ENCODE measurements at places on chromosomes 1 and 21. TPM values are rescaled to one million over a fixed set of nuclear protein-coding genes. Genes with fewer than 3 reads are reported as not detected.
A peak's percentile ranks its signal among the peaks of the same experiment; 100 is the strongest.

Gene HPDL
- 0.23 TPM for polyA plus RNA-seq

Gene KLHDC9
- polyA plus RNA-seq = 19.3 TPM

- peak; percentile 89 for DNase-seq
- no peaks in the 10 kb centered on the region for H3K27me3 ChIP-seq
- H3K4me3 ChIP-seq = peak overlapping the region; percentile 46
- H3K27ac ChIP-seq = peak overlapping the region; percentile 60
These were observed 2.0 kb downstream of the INAVA start for GRCh38 chr1:200896531-200897196.

GRCh38 chr1:185907246-185907645 is 173.1 kb downstream of the HMCN1 start:
- H3K27ac ChIP-seq = no peak overlapping the region
- H3K27me3 ChIP-seq = no peaks in the 10 kb centered on the region
- H3K36me3 ChIP-seq = no peaks in the 10 kb centered on the region
- no peaks in the 10 kb centered on the region for H3K4me1 ChIP-seq
- H3K4me3 ChIP-seq = no peak overlapping the region

Gene SPAG17
- 3.5 TPM for polyA plus RNA-seq

- H3K27ac ChIP-seq = no peak overlapping the region
- no peaks in the 10 kb centered on the region for H3K36me3 ChIP-seq
- no peak overlapping the region for H3K4me3 ChIP-seq
- H3K4me1 ChIP-seq = no peaks in the 10 kb centered on the region
These were observed 32.7 kb downstream of the BEND5 start for GRCh38 chr1:48744032-48744431.

DNA sequence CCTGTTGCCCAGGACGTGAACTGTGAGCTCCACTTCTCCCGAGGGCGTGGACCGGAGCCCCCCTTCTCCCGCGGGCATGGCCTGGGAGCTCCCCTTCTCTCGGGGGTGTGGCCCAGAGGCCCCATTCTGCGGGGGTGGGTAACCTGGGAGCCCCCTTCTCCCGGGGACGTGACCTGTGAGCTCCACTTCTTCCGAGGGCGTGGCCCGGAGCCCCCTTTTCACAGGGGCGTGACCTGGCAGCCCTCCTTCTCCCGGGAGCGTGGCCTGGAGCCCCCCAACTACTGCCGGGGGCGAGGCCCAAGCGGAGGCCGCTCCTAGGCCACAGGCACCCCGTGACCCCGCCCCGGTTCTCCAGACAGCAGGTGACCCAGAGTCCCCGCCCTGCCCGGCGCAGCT is 320 bp downstream of the C1orf174 start:
- H3K36me3 ChIP-seq = no peaks in the 10 kb centered on the region
- no peaks in the 10 kb centered on the region for H3K27me3 ChIP-seq
- H3K27ac ChIP-seq = peak overlapping the region; percentile 97
- H3K4me3 ChIP-seq = peak overlapping the region; percentile 83

GRCh38 chr1:168843950-168844349 is 114.9 kb upstream of the DPT start:
- DNase-seq = no peak
- no peak overlapping the region for H3K27ac ChIP-seq
- H3K36me3 ChIP-seq = no peaks in the 10 kb centered on the region
- H3K27me3 ChIP-seq = no peaks in the 10 kb centered on the region
- H3K4me3 ChIP-seq = no peak overlapping the region
- peaks cover 5% of the 10 kb centered on the region for H3K4me1 ChIP-seq

Gene CEP170
- polyA plus RNA-seq = 5.0 TPM

Gene GBP1
- polyA plus RNA-seq = 3.8 TPM

DNA sequence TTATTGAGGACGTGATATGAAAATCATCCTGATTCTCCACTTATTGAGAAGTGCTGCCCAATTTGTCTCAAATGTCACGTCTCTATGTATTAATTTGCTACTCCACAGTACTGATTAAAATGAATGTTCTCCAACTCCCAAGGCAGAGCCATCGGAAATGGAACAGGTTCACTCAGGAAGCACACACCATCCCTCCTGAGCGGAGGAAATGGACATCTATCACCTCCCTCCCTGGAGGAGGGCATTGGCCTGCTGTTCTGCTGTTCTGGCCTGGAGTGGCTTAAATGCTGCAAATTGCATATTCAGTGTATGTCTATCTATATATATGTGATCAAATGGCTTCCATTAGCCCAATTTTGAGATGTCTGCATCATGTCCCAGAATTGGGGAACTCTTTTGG is 140.5 kb downstream of the CSMD2 start:
- H3K27ac ChIP-seq = no peak overlapping the region
- no peak for DNase-seq
- no peak overlapping the region for H3K4me3 ChIP-seq
- H3K36me3 ChIP-seq = no peaks in the 10 kb centered on the region

- DNase-seq = peak; percentile 77
- H3K36me3 ChIP-seq = no peaks in the 10 kb centered on the region
- H3K4me1 ChIP-seq = peaks cover 18% of the 10 kb centered on the region
These were observed 9.6 kb downstream of the PROK1 start for GRCh38 chr1:110460253-110461220.

Gene SLC30A10
- 0.11 TPM for polyA plus RNA-seq

- H3K4me1 ChIP-seq = no peaks in the 10 kb centered on the region
- DNase-seq = no peak
- H3K27me3 ChIP-seq = no peaks in the 10 kb centered on the region
- H3K4me3 ChIP-seq = no peak overlapping the region
These were observed 43.5 kb downstream of the ALPL start for GRCh38 chr1:21552715-21553114.

Gene KRTAP19-1
- polyA plus RNA-seq = not detected

Measured in pancreas (tissue), 10 donors.